ENCODE measurements at places on chromosomes 12 and 14.

- no peak for DNase-seq
These were observed 93.0 kb downstream of the NT5DC3 start for GRCh38 chr12:103748002-103748401.

- no peak for DNase-seq
These were observed 40.4 kb downstream of the PSEN1 start for GRCh38 chr14:73176685-73177084.

- no peak for DNase-seq
These were observed 4.4 kb downstream of the MLH3 start for GRCh38 chr14:75046899-75047298.

- DNase-seq = no peak
These were observed 270.6 kb upstream of the TBX3 start for GRCh38 chr12:114954511-114955055.

Data from stimulated activated CD8-positive, alpha-beta memory T cell treated with anti-CD3 and anti-CD28 coated beads, Interleukin-2, amount 100 ng/mL, for 48 hours (primary cell).